GM12878 (cell line): ENCODE measurements at places on chromosomes 3 and 15.

- H3K4me1 ChIP-seq = peaks cover 3% of the 10 kb centered on the region
- peaks cover 4% of the 10 kb centered on the region; the same call in 1 of the 2 replicates for H3K36me3 ChIP-seq
- DNase-seq = no peak
- no peak overlapping the region for H3K4me3 ChIP-seq
Measured at GRCh38 chr15:100972975-100973350, 53.8 kb downstream of the LRRK1 start.

DNA sequence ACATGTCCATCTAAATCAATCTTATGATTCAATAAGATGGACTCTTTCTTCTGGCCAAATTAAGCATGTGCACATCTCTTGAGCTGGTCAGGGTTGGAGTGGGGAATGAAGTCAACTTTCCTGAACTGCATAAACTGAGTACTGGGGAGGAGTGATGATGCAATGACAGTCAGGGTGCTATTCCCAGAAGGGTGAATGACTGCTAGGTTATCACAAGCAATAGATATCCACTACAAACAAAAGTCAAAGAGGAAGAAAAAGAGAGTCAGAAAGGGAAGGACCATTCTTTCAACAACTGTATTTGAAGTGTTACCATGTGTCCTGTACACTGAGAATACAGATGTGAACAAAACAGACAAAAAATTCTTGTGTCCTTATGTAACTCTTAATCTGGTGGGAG is 70.0 kb downstream of the ALCAM start:
- H3K27me3 ChIP-seq = no peaks in the 10 kb centered on the region
- no peak for DNase-seq
- no peak overlapping the region for H3K27ac ChIP-seq
- no peaks in the 10 kb centered on the region for H3K36me3 ChIP-seq

DNA sequence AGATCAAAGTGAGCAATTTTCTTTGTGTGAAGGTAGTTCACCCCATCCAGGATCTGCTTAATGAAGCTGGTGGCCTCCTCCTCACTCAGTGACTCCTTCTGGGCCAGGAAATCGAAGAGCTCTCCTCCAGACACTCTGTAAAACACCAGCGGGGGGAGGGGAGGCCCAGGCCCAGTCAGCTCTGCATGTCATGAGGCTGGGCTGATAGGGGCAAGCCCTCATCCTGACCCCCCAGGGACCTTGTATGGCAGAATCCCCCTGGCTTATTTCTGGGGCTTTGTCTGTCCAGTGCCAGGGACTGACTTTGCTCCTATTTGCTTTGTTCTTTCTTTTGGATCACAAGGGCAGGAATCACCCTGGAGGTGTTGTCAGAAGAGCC is 74.9 kb downstream of the DAPK2 start:
- H3K4me1 ChIP-seq = peaks cover 48% of the 10 kb centered on the region
- peaks cover 7% of the 10 kb centered on the region; the same call in 1 of the 2 replicates for H3K36me3 ChIP-seq
- no peak for DNase-seq
- H3K27ac ChIP-seq = peak overlapping the region; percentile 95
- no peak overlapping the region; the same call in 1 of the 2 replicates for H3K4me3 ChIP-seq

- no peak overlapping the region for H3K4me3 ChIP-seq
- no peak overlapping the region for H3K27ac ChIP-seq
Measured at GRCh38 chr3:103218146-103218545, 783.3 kb downstream of the ZPLD1 start.

DNA sequence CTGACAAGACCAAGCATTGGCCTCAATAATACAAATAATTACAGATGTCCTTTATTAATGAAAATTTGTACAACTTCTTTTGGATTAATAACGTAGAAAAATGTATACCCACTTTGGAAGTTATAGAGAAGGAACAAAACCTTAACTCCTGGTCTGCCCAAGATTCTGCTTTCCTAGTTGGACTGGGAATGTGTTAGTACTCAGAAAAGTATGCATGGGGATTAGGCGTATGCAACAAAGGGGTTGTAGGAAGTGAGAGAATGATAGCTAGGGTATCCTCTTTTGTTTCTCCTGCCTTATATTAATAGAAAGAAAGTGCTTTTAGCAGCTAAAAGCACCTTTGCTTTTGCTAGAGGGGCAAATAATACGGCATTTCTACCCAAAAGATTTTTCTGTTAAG is 116.2 kb upstream of the LRRFIP2 start:
- H3K36me3 ChIP-seq = peaks cover 3% of the 10 kb centered on the region
- DNase-seq = no peak

GRCh38 chr3:31704591-31705179 is 172.0 kb downstream of the STT3B start:
- no peaks in the 10 kb centered on the region for H3K36me3 ChIP-seq
- no peaks in the 10 kb centered on the region for H3K4me1 ChIP-seq
- DNase-seq = no peak
- no peak overlapping the region for H3K4me3 ChIP-seq
- H3K27me3 ChIP-seq = peaks cover 6% of the 10 kb centered on the region
- H3K27ac ChIP-seq = no peak overlapping the region

DNA sequence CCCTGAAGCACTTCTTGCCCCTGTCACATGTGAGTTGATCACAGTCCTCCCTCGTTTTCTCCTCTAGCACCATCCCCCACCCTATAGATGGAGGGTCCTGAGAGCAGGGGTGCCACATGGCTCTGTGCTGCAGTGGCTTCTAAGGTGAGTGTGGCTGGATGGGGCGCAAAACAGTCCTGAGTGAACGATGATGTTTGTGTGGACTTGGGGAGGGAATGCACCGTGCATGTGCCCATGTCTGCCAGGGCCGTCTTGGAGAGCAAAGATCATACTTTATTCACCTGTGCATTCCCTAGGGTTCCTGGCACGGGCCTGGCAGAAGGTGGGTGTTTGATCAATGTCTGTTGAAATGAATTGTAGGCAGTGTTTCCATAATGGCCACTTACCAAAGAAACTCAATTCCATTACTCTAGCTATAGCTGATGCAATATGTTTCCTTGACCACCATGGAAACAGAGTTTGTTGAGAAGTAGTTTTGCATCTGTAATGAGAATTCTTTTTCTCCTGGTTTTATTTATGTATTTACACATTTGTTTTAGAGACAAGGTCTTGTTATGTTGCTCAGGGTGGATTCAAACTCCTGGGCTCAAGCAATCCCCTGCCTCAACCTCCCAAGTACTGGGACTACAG is 58.0 kb downstream of the ABTB1 start:
- 0 out of 2 replicates have a peak overlapping the region, but pooled peaks have one; percentile 29 for H3K27ac ChIP-seq
- H3K4me1 ChIP-seq = peaks cover 23% of the 10 kb centered on the region
- peaks cover 7% of the 10 kb centered on the region for H3K36me3 ChIP-seq
- peak overlapping the region; percentile 44; the same call in 1 of the 2 replicates for H3K4me3 ChIP-seq
- H3K27me3 ChIP-seq = no peaks in the 10 kb centered on the region

GRCh38 chr3:46017720-46018119 is 9.6 kb downstream of the XCR1 start:
- H3K36me3 ChIP-seq = no peaks in the 10 kb centered on the region
- no peak overlapping the region for H3K4me3 ChIP-seq
- H3K4me1 ChIP-seq = no peaks in the 10 kb centered on the region
- DNase-seq = no peak
- H3K27ac ChIP-seq = no peak overlapping the region
- no peaks in the 10 kb centered on the region for H3K27me3 ChIP-seq

DNA sequence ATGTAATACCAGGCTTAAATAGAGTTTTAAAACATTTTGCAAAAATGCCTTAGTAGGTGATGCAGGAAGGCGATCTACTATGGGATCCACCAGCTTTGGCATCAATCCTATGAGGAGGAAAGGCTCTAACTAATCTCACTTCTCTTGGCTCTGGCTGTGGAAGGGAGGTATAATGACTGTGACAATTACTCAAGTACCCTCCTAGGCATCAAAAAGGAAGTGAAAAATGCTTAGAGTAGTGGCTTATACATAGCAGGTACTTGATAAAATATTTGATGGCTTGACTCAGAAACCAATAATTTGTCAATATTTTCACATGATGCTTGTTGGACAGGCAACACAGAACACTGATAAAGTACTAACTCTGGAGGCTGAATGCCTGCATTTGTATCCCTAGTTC is 34.1 kb upstream of the SERPINI2 start:
- DNase-seq = no peak
- no peaks in the 10 kb centered on the region for H3K4me1 ChIP-seq
- no peaks in the 10 kb centered on the region for H3K27me3 ChIP-seq
- no peak overlapping the region for H3K4me3 ChIP-seq

DNA sequence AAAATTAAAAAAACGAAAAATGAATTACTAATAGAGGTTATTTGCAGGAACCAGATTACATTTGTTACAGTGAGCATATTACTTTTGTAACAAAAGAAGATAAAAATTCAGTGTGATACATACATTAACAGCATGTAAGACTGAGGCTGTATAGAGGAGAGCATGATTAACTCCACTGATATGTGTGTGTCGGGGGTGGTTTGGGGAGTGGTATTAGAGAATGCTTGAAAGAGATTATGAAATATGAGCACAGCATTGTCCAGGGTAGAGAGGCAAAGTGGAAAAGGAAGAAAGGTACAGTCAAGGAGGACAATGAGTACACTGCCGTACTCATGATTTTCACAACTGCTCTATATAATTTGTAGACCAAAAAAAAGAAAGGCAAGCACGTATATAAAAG is 62.9 kb upstream of the LRRFIP2 start:
- no peak overlapping the region for H3K4me3 ChIP-seq
- no peak for DNase-seq
- no peak overlapping the region for H3K27ac ChIP-seq
- H3K4me1 ChIP-seq = peaks cover 3% of the 10 kb centered on the region

GRCh38 chr3:87733671-87734367 is 325.0 kb downstream of the CGGBP1 start:
- no peak overlapping the region for H3K4me3 ChIP-seq
- no peaks in the 10 kb centered on the region for H3K36me3 ChIP-seq
- H3K27me3 ChIP-seq = no peaks in the 10 kb centered on the region

DNA sequence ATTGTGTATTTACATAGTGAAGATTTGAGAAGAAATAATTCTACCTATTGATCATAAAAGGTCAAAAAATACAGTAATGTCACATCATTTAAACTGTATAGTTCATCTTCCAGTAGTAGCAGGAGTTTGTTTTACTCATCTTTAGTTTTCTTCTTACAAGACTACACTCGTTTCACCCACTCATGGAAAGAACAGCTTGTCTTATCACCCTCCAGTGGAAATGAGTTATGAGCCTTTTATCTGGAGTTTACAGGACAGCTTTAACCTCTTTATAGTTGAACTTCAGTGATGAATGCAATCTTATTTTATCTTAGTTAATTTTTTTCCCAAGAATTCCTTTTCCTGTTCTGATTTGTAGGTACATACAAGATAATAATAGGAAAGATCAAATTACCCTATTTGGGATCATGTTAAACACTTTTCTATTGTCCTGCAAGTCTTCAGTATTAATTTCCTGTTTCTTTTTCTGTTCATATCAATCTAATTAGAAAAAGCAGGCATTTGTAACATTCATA is 36.8 kb downstream of the RBMS3 start:
- H3K4me3 ChIP-seq = no peak overlapping the region
- peaks cover 5% of the 10 kb centered on the region; the same call in 1 of the 2 replicates for H3K4me1 ChIP-seq
- no peaks in the 10 kb centered on the region for H3K27me3 ChIP-seq
- H3K36me3 ChIP-seq = no peaks in the 10 kb centered on the region
- no peak for DNase-seq

DNA sequence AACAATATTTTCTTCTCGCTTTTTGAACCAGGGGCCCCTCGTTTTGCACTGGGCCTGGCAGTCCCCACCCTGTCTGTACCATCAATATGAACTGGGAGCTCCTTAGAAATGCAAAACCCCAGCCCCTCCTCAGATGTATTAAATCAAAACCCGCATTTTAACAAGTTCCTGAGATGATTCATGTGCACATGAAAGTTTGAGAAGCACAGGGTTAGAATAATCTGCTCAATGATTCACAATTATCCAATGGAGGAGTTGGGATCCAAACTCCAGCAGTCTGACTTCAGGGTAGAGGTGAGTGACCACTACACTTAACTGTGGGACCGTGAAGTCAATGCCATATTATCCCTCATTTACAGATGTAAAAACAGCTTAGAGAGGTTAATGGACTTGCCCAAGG is 256.4 kb downstream of the IGSF11 start:
- peaks cover 20% of the 10 kb centered on the region for H3K4me1 ChIP-seq
- H3K4me3 ChIP-seq = no peak overlapping the region
- no peaks in the 10 kb centered on the region for H3K27me3 ChIP-seq
- no peak overlapping the region for H3K27ac ChIP-seq
- no peaks in the 10 kb centered on the region; the same call in 1 of the 2 replicates for H3K36me3 ChIP-seq
- DNase-seq = no peak

DNA sequence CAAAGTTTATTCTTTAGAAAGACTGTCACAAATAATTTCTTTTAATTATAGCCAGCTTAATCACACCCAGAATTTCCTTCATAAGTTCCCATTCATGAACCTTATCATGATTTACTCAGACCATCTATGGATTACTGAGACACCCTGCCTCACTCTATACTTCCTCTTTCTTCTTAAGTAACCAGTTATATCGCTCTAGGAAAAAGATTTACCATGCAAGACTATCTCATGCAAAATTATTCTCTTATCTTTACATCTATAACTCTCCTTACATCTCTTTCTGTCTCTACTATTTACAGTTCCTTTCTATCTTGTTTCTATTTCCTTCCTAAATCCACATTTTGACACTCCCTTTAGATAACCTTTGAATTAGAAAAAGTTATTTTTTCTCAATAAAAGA is 316.8 kb downstream of the POLQ start:
- H3K4me3 ChIP-seq = no peak overlapping the region
- no peak overlapping the region for H3K27ac ChIP-seq
- no peaks in the 10 kb centered on the region for H3K4me1 ChIP-seq
- DNase-seq = no peak
- H3K36me3 ChIP-seq = no peaks in the 10 kb centered on the region

GRCh38 chr15:37034392-37034791 is 66.0 kb downstream of the MEIS2 start:
- no peak for DNase-seq
- H3K27me3 ChIP-seq = no peaks in the 10 kb centered on the region
- H3K4me1 ChIP-seq = peaks cover 11% of the 10 kb centered on the region; the same call in 1 of the 2 replicates
- no peaks in the 10 kb centered on the region for H3K36me3 ChIP-seq
- H3K4me3 ChIP-seq = no peak overlapping the region

DNA sequence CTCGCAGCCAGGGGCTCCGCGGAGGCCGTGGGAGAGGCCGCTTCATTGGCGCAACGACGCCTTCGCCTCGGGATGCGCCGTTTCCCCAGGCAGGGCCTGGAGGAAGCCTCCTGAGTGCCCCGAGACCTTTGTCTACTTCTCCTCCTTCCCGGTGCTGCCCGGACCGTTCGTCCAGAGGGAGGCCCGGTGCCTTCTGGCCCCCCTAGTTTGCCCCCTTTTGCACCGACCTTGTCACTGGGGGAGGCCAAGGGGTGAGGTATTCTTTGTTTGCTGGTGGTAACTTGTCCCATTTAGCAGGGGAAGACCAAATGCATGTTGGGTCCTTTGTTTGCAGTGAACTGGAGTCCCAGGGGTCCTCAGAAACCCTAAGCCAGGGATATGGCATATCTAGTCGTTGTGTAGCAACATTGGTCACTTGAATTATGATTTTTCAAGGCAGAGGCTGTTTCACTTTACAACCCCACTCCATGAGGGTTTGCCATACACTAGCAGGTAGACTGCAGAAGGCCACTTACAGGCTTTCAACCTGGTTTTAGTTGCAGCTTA is 615 bp downstream of the DHX30 start:
- H3K27ac ChIP-seq = peak overlapping the region; percentile 74
- H3K36me3 ChIP-seq = no peaks in the 10 kb centered on the region
- H3K4me3 ChIP-seq = peak overlapping the region; percentile 92
- no peaks in the 10 kb centered on the region for H3K27me3 ChIP-seq
- no peak for DNase-seq
